ENCODE measurements at places on chromosomes 3 and 15.

GRCh38 chr3:39900462-39901002 is 91.1 kb downstream of the MYRIP start:
- no peak for DNase-seq

DNA sequence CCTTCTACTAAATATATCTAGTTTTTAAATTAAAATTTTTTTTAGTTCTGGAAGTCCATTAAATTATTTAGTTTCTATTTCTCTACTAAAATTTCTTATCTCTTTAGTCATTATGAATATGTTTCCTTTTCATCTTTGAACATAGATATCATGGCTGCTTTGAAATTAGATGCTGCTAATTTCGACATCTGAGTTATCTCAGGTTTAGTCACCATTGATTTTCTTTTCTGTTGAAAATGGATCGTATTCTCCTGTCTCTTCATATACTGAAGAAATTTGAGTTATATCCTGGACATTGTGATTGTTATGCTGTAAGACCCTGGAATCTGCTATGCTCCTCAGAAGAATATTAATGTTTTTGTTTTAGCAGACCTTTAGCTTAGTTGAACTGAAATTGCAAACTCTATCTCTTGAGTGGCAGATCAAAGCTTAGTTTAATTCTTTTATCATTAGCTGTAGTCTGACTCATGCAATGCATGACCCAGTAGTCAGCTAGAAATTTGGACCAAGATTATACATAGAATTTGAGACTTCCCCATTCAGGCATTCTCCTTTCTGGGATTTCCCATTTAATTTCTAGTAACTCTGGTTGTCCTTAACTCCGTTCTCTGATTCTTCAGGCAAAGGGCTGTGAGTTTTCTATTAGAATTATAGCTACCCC is 439.8 kb upstream of the IL12A start:
- DNase-seq: no peak

GRCh38 chr3:108024146-108024850 is 66.5 kb downstream of the CD47 start:
- no peak for DNase-seq

DNA sequence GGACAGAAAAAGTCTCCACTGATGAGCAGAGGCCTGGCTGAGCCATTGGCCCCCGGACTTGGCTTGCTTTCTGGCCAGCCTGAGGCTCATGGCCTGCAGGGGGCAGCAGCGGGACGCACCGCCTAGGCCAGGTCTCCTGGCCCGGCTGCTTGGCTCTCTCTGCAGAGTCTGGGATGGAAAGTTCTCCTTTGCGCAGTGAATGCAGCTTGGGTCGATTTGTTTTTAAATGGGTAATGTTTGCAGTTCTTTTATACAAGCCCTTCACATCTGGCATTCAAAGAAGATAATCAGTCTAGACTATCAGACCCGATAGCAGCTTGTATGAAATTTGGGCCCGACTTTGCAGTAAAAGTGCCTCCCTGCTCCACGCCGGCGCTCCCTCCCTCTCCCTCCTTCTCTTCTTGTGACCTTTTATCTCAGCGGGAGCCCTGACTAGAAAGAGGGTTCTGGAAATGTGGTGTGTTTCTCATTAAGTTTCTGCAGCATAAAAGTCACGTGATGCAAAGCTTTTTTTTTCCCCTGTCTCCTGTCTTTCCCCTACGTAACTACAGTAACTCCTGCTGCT is 59.9 kb downstream of the ZNF621 start:
- peak; percentile 76 for DNase-seq

DNA sequence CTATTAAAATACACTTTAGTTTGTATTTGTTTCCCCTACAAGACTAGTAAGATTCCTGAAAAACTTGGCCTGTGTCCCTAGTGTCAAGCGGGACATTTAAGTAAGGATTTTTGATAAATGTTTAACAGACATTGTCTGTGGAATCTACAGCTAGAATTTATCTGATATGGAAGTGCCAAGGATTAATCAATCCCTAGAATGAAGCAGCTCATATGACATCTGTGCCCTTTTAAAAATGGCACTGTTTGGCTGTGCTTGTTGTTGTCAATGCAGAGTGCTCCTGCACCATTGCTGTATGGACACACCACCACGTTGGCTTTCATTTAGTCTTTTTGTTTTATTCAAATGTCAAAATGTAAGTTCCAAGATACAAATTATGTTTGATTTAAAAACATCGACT is 14.3 kb upstream of the PDCD7 start:
- no peak for DNase-seq

DNA sequence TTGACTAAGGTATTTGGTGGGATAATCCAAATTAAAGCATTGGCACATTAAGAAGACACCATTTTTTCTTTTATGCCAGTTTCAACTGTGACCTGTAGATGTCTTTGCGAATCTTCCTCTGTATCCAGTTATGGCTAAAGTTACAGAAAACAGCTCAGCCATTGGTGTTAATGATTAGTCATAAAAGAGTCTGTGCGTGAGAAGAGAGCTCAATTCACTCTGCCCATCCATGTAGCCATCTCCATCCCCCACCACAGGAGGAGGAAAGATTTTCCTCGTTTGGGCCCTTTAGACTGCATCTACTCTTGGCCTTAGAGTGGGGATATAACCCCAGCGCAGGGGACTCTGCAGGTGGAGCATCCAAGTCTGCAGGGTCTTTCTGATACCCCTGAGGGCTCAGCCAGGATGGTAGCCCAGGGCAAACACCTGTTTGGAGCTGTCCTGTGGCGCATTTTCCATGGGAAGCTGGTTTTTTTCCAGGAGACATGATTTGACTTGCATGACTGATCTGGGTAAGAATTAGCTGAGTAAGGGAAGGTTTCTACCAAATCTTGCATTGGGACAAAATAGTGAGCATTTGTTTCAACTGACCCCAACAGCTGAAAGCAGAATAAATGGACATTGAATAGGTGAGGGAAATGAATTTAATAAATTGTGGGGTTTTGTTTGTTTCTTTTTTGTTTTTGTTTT is 29.5 kb downstream of the NANOGP8 start:
- DNase-seq: no peak

GRCh38 chr15:90004671-90005070 is 3.5 kb downstream of the ZNF710 start:
- no peak for DNase-seq

GRCh38 chr15:39852250-39852649 is 67.8 kb downstream of the GPR176 start:
- no peak for DNase-seq

DNA sequence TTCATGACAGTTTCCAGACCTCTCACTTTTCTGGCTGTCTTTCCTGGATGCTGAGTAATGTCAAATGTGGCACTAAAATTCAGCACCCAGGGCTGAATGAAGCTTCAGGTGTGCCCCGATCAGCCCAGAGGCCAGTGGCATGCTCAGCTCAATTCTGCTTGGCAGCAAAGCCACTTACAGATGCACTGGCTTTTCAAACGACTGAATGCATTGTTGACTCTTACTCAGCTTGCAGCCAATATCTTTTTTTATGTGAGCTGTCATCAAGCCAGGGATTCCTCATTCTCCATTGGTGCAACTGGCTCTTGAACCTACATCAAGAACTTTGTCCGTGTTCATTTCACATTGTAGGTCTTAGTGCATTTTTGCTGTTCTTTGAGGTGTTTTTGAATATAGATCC is 60.7 kb downstream of the ZDHHC19 start:
- DNase-seq: no peak

DNA sequence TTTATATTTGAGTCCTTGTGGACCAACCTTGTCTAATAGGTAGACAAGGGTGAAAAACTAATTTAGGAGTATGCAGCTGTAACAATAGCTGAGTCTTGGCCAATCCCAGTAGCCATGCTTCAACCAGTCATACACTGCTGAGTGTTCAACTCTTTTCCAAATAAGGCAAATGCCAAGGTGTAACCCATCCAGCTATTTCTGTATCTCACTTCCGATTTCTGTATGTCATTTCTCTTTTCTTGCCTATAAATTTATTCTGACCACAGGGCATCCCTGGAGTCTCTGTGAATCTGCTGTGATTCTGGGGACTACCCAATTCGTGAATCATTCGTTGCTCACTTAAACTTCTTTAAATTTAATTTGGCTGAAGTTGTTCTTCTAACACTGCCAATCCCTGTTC is 93.2 kb downstream of the MAGI1 start:
- DNase-seq: no peak

- no peak for DNase-seq
These were observed 25.9 kb downstream of the CEMIP start for GRCh38 chr15:80804970-80805495.

DNA sequence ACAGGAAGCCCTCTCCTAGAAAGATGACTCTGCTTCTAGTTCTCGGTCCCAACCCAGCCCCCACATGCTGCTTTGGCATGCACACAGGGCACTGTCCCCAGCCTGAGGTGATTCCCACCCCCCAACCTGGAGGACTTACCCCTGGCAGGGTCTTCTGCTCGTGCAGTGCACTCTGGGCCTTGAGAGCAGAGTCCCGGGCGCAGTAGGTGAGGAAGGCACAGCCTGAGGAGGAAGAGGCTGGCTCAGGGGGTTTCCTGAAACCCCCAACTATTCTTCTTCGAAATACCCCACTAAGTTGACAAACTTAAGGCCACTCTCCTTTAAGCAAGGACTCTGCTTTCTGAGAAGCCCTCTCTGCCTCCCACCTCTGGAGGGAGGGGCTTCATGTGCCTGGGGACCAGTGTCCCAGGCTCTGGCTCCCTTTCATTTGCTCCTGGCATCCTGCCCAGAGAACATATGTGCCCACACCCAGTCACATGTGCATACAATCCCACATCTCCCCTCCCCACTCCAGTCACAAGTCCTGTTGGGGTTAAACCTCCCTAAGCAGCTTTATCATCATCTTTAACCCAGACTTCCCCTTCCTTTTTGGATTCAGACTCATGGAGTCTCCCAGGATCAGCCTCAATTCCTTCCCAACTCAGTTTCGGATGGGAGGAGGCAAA is 4.1 kb downstream of the CELF6 start:
- DNase-seq: no peak

DNA sequence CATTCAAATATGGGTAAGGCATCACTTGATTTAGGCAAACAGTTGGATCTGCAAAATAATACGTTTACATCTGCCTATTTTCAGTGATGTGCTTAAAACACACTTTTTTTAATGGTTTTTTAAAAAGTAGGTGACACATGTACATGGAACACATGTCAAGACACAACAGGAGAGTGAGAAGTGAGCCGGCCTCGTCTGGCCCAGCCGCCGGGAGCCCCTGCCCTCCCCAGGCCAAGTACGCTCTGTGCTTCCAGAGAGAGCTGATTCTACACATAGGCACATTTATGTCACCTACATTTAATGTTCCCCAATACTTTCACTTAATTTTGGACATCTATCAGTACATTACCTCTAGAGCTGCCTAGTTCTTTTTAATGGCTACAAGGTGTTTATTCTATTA is 3.8 kb downstream of the TM2D3 start:
- no peak for DNase-seq

DNA sequence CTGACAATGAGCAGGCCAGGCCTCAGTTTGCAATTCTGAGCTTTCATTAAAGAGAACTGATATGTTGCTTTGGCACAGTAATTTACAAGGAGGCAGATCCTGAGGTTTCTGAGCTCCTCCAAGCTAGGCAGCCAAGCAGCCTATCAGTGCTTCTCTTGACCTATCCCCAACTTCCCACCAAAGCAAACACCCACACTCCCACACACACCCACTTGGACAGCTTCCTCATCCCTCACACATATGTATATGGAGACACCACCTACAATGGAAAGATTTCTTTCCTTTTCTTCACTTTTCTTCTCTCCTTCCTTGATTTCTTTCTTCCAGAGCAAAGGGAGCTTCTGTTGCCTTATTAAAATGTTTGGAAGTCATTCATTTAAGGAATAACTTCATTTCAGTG is 217.0 kb downstream of the NLGN1 start:
- DNase-seq: no peak

- no peak for DNase-seq
These were observed 71.0 kb upstream of the GALNT15 start for GRCh38 chr3:16103472-16103871.

- DNase-seq: peak; percentile 56
These were observed 107.1 kb upstream of the FHIT start for GRCh38 chr3:61358364-61358763.

DNA sequence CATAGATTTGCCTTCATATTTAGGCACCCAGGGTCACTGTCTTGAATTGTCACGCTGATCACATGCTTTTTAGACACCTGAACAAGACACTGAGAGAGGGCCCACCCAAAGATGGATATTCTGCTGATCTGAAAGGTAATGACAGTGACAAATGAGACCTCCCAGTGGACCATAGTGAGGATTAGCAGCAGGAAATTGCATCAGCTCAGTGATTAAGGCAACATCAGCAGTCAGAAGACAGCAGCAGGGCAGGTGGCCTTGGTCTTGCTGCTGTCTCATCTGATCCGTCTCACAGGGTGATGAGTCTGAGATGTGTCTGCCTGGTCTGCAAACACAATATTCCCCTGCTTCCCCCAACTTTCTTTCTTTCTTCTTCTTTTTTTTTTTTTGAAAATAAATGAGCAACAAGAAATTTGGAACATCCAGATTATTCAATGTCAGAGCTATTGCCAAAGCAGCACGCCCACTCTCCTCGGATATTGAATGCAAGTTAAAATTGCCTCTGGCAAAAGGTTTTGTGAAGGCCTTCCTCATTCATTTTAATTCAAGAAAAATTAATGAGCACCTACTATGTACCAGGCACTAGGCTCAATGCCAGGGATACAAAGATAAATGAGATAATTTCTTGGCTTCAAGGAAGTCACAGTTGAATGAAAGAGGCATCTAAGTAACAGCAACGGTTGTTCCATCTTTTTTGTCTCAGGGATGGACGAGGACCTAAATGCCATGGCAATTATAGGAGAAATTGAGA is 14.1 kb downstream of the OTOL1 start:
- no peak for DNase-seq

DNA sequence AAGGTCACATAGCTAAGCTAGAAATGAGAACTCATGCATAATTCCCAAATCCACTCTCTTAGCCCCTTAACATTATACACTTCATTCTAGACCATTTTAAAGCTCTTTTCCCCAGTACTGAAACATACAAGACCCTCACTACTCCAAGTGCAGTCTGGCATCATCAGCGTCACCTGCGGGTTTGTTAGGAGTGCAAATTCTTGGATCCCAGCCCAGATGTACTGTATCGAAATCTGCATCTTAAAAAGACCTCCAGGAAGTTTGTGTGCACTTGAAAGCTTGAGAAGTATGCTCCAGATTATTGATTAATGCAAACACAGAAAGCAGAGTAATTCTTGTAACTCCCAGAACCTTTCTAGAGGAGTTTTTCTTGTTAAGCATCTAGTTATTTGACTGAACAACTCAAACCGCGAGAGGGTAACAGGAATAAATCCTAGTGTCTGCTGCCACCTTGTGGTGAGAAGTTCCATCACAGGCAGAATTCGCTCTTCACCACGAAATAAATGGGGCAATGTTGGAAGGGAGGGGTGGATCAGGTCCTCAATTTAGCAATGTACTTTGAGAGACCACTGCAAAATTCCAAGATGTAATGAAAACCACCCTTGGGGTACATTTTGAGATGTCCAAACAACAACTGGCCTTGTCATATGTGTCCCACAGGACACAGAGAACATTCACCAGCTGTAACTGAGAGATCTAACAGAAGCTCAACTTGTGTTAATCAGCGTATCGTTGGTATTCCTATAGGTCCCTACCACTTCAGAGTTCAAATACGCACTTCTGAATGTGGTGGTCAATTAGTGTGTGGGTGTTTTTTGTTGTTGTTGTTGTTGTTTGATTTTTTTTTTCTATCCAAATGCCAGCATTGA is 583 bp upstream of the C3orf49 start:
- peak; percentile 47 for DNase-seq

GRCh38 chr3:21839592-21839991 is 88.6 kb upstream of the ZNF385D start:
- no peak for DNase-seq

- DNase-seq: no peak
These were observed 5.3 kb downstream of the SEMA7A start for GRCh38 chr15:74428442-74428787.

Data from GM10248 (cell line).